AG09319 (cell line): ENCODE measurements at places on chromosomes 12 and 14.

DNA sequence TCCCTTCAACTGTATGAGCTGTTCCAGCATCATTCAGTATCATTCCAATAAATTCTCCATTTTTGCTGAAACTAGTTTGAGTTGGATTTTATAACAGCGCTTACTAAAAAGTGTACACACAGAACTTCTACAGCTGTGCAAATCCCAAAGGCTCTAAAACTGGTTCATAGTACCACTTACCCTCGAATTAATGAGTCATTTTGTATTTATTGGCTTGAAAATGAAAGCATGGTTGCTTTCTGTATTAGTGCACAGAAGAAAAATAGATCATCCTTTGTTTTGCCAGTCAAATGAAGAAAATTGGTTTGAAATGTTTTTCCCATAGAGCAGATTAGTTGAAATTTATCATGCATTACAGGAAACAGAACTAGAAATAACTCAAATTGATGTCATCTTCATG is 268.3 kb upstream of the CPNE8 start:
- DNase-seq = no peak

DNA sequence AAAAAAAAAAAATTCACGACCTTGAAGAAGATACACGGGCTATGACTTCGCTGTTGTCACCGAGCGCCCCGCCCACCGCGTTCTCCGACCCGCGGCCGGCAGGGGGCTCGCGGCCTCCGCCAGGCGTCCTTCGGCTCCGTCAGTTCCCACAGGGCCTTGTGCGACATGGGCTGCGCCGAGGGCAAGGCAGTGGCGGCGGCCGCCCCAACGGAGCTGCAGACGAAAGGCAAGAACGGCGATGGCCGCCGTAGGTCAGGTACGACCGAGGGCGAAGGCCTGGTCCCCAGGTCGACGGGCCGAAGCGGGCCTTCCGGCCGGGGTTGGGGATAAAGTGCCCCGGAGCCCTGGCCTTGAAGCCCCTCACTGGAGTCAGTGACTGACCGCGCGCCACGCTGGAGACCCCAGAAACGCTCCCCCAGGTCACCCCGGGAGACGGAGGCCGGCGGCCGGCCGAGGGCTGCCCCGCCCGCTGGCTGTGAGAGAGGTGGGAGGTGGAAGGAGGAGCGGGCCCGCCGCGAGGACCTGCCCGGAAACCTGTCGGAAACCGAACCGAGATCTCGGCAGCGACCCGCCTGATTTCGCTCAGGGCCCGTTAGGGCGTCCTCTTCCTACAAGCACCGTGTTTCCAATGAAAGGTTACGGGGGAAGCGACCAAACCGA is at the start of gene TXNRD1:
Gene TXNRD1, plus strand, starts transcription at position 142 of the 660 bp plus-strand sequence. Its CDS starts 24 bp downstream, at position 166.
- peak; percentile 27 for DNase-seq

DNA sequence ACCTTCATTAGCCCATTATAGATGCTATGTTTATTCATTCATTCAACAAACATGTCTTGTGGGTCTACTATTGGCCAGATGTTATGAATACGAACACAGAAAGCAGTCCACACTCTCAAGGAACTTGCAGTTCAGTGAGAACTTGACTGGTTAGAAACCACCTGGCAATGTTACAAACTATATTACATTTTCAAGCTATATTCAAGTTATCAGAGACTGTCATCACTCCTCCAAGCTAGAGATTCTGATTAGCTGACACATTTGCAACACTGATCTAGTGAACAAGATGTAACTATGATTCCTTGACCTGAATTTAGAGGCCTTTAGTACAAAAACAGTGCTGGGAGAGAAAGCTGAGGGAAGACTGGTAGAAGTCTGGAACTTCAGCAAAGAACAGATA is 170.7 kb upstream of the EEA1 start:
- no peak for DNase-seq

- DNase-seq = no peak
Observed at GRCh38 chr12:64780531-64781279, 21.5 kb upstream of the GNS start.

GRCh38 chr12:22670762-22671161 is 45.8 kb downstream of the ETNK1 start:
- no peak for DNase-seq

DNA sequence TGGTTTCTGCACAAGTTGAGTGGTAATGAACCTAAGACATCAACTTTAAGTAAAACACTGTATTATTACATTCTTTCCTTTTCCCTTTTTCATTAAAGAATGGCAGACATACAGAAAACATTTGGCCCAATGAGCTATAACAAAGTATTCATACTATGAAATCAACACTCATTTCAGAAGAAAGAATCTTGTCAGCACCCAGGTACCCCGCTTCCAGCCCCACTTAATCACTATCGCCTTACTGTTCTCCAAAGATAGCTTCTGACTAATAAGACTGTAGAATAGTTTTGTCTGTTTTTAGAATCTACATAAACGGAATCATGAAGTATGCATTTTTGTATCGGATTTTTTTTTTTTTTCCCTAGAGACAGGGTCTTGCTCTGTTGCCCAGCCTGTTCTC is 9.5 kb downstream of the CNTN1 start:
- DNase-seq = no peak

DNA sequence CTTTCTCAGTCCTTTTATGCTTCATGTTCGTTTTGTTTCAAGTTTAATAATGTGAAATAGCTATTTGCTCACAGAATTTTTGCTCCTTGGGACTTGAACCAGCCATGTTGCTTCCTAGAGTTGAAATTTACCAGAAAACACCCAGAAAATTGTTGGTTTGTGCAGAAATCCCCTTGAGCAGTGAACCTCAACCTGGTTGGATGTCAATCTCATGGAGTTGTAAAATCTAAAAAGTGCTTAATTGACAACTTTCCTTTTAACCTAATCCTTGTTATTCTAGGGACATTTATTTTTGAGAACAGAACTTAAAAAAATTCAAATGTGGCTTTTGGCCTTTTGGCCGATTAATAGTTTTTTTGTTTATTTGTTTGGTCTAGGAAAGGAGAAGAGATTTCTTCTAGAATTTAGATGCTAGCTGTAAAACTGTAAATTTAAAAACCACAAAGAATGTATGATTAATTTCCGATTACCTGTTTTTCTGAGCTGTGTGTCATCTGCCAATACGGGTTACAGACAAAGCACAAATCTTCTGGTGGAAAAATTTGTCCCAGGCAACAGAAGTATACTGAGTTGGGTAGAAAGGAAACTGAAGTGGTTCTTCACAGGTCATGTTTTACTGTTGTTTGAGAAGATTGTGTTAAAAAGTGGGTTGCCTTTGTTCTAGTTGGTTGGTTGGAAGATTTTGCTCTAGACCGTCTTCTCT is 154.4 kb downstream of the FUT8 start:
- DNase-seq = no peak

- DNase-seq = no peak
Observed at GRCh38 chr14:50910495-50911420, 33.5 kb downstream of the PYGL start.

GRCh38 chr12:91982946-91983345 is 162.7 kb downstream of the BTG1 start:
- no peak for DNase-seq

DNA sequence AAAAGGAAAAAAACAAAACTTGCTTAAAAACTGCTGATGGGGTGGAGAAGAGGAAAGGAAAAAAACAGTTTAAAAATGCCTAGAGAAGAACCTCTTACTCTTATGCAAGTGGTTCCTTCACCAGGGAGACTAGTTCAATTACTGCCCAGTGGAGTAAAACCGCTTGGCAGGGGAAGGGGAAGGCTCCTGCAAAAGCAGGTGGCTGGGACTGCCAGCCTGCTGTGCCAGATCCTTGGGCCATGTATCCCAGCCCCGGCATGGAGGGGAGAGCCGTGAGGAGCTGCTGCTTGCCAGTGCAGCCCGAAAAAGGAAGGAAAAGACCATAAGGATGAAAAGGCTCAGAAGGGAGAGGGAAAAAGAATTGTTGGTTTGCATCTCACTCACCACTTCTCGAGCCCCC is 123.0 kb downstream of the FSCB start:
- DNase-seq = no peak

GRCh38 chr12:1201886-1202285 is 210.9 kb downstream of the ERC1 start:
- no peak for DNase-seq

DNA sequence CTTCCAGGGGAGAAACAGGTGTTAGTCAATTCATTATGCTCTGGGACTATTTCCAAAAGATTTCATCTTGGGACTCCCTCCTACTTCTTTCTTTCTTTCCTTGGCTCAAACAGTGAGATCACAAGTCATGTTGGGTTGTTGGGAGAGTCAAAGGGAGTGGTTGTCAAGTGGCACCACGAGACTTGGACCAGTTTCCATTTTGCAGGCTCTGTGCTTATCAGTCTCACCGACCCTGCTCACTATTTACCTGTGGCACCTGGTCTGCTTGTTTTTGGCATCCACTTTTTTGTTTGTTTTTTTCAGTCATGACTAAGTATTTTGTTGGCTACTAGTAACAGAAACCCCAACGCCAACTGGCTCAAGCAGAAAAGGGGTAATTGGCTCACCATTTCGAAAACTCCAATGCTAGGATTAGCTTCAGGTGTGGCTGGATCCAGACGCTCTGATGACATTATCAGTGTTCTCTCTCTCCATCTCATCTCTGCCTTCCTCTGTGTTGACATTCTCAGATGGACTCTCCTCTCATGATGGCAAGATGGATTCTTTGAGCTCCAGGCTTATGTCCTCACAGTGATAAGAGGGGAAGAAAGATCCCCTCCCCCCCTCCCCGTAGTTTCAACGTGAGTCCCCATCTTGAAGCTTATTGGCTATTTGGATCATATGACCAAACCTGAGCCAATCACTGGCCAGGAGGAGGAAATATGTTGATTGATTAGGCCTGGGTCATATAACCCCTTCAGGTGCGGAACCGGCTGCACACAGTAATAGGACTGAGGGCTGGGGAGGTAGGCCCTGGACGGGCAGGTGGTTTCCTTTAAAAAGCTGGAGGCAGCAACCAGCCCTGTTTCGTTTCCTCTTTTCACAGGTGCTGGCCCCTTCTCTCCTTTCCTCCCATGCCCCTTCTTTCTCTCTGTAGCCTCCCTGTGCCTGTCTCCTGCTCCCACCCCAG is 84.2 kb downstream of the AACS start:
- no peak for DNase-seq

DNA sequence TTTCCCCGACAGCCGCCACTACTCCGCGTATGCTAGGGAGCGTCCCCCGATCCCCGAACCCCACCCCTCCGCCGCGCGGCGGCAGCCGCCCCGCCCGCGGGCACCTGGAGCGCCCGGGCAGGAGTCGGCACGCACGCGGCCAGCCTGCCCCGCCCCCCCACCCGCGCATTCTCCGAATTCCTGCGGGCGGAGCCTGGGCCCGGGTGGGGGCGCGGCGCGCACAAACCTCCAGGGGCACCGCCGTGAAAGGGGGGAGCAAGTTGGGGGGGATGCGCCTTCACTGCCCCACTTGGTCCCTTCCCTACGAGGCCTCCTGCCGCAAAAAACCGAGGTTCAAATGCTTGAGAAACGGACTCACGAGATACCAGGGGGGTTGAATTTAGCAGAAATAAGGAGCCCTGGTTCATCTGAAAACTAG is 1.7 kb downstream of the AJUBA start:
- DNase-seq = no peak

DNA sequence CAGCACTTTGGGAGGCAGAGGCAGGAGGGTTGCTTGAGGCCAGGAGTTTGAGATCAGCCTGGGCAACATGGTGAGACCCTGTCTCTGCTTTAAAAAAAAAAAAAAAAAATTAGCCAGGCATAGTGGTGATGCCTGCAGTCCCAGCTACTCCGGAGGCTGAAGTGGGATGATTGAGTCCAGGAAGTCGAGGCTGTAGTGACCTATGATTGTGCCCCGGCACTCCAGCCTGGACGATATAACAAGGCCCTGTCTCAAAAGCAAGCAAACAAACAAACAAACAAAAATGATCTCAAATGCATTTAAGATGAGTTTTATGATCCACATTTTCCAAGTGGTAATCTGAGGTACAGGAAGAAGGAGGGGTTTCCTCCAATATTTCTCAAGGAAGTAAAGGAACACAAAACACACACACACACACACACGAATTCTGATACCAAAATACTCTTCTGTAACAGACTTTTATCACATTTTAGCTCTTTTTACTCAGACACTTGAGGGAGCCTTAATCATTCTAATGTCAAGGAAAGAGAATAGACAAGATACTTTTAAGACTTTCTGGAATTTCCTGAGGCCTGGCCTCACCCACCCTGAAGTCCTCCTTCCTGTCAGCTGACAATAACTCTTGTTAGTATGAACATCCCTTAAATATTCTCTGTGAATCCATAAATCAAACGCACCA is 44.4 kb upstream of the CERS5 start:
- DNase-seq = no peak

- DNase-seq = no peak
Observed at GRCh38 chr12:2332947-2333346, 280.2 kb downstream of the CACNA1C start.

GRCh38 chr12:125069616-125070015 is 4.4 kb downstream of the AACS start:
- DNase-seq = no peak

- DNase-seq = no peak
Observed at GRCh38 chr12:69901221-69901905, 76.3 kb downstream of the MYRFL start.

GRCh38 chr12:116813271-116814041 is 67.8 kb downstream of the HRK start:
- DNase-seq = no peak

DNA sequence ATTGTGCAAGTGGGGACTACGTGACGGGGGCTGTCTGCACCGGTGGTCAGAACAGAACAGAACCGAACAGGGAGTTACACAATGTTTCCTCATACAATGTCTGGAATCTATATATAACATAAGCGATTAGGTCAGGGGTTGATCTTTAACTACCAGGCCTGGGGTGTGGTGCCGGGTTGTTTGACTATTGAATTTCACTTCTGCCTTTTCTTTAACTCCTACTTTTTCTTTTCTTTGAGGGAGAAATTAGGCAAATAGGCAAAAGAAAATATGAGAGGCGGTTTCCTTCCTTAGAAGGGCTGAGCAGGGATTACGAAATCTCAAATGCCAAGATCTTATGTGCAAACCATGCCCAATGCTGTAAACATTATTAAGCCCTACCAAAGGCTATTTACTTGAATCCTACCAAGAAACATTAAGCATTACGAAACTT is 140.3 kb downstream of the SLC38A6 start:
- no peak for DNase-seq
